Endodermal cell (in vitro differentiated cells): ENCODE measurements at places on chromosomes 3 and 15. TPM values are rescaled to one million over a fixed set of nuclear protein-coding genes. Genes with fewer than 3 reads are reported as not detected.

DNA sequence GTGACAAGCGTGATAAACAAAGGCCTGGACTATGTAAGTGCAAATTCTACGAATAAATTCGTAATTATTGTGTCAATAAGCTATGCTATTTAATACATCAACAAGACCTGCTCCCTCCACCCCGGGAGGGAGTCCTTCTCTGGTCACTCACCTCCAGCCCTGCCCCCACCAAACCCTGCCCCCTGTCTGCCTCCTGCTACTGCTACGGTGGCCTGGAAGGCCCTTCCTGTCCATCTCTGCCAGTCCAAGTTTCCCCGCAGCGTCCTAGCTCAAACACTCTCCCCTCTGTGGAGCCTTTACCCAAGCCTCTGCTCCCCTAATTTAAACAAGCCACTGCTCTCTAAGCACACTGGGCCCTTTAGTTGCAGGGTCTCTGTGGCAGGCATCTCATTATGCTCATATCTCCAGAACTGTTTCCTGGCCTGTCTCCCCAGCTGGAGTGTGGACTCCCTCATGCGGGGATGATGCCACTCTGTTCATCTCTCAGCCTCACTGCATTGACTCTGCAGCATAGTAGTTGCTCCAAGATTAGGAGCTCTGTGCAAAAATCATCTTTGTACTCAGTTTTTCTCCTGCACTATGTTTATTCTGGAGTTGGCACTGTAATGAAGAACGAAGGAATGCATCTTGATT, 241.2 kb downstream of the NTRK3 start:
- DNase-seq, result peak; percentile 66

GRCh38 chr3:108159865-108160264, 62.4 kb downstream of the IFT57 start:
- no peak for DNase-seq

DNA sequence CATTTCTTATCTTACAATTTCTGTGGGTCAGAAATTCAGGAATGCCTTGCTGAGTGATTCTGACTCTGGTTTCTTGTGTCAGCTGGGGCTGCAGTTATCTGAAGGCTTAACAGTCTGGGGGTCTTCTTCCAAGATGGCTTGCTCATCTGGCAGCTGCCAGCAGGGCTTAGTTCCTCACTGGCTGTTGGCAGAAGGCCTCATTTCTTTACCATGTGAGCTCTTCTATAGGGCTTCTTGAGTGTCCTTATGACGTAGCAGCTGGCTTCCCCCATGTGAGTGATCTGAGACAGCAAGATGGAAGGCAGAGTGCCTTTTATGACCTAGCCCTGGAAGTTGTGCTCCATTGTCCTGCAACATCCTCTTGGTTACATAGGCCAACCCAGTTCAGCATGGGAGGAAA, 82.0 kb upstream of the PDZRN3 start:
- DNase-seq, result no peak

GRCh38 chr3:117486719-117487716, 777.4 kb downstream of the TUSC7 start:
- no peak for DNase-seq

- DNase-seq, result no peak
Measured at GRCh38 chr3:71351403-71352149, 232.0 kb downstream of the FOXP1 start.

Gene ZNF80
- total RNA-seq, result not detected in 3 replicates
